ENCODE measurements at places on chromosomes 6 and 20. TPM values are rescaled to one million over a fixed set of nuclear protein-coding genes. Genes with fewer than 3 reads are reported as not detected.

- no peak for DNase-seq
These were observed 6.7 kb downstream of the PYGB start for GRCh38 chr20:25254571-25254970.

GRCh38 chr6:142952614-142953013, 7.6 kb upstream of the HIVEP2 start:
- no peak for DNase-seq

- no peak for DNase-seq
These were observed 23.2 kb upstream of the SERINC1 start for GRCh38 chr6:122494665-122495272.

- peak; percentile 88 for DNase-seq
These were observed 212.7 kb upstream of the AGPAT4 start for GRCh38 chr6:161486361-161487216.

GRCh38 chr20:4329232-4329631, 313.9 kb upstream of the RNF24 start:
- DNase-seq, result no peak

- peak; percentile 66 for DNase-seq
These were observed 285.2 kb downstream of the FOXC1 start for GRCh38 chr6:1894954-1895353.

DNA sequence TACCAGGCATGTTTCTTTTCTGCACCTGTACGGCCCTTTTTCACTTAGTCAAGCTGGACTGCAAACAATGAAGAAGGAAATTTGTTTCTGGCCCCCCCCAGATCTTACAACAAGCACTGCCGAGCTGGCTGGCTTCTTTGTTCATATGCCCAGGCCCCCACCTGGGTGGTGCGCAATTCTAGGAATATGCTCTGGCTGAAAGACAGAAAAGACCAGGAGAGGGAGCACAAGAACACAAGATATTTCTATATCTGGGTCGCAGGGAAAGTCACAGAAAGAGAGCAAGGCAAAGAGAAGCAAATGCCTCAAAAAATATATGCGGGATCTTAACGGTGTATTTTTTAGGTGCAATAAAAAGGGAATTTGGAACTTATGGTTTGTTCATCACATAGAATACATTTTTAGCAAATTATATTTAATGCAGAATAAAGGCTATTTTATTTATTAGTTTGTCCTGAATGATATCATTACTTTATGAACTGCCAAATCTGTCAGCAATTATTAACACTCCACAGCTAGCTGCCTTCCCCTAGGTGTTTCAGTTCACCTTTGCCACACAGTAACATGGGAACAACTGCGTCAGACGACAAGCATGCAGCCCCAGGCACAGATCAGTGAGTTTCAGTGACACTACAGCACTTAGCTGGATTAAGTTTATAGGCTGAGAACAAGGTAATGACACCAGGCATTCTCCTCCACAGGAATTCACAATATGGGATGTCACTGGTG, 76.5 kb downstream of the GJA10 start:
- peak; percentile 45 for DNase-seq

DNA sequence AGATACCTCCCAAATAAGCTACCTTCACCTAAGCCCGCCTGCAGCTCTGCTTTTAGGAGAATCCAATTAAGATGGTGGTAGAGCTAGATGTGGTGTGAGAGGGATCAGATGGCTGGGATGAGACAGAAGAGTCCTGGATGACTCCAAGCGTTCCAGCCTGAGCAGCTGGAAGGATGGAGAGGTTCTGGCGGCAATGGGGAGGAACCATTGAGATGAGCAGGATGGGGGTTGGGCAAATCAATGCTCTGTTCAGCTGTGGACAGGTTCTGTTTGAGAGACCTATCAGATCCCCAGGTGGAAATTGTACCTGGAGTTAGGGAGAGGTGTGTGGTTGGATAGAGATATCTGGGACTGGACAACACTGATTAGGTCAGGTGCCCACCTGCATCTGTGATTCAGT, 23.0 kb downstream of the PHACTR3 start:
- DNase-seq, result no peak

DNA sequence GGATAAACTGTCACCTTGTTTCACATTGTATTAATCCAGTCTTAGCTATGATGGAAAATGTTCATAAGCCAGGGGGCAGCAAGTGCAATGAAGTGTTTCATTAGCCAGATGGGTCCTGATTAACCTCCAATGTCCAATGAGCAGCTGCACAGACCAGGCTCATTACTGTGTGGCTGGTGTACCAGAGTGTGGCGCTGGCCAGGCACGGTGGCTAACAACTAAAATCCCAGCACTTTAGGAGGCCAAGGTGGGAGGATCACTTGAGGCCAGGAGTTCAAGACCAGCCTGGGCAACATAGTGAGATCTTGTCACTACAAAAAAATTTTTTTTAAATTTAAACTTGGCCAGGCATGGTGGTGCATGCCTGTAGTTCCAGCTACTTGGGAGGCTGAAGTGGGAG, 201.7 kb upstream of the FOXQ1 start:
- DNase-seq, result no peak

DNA sequence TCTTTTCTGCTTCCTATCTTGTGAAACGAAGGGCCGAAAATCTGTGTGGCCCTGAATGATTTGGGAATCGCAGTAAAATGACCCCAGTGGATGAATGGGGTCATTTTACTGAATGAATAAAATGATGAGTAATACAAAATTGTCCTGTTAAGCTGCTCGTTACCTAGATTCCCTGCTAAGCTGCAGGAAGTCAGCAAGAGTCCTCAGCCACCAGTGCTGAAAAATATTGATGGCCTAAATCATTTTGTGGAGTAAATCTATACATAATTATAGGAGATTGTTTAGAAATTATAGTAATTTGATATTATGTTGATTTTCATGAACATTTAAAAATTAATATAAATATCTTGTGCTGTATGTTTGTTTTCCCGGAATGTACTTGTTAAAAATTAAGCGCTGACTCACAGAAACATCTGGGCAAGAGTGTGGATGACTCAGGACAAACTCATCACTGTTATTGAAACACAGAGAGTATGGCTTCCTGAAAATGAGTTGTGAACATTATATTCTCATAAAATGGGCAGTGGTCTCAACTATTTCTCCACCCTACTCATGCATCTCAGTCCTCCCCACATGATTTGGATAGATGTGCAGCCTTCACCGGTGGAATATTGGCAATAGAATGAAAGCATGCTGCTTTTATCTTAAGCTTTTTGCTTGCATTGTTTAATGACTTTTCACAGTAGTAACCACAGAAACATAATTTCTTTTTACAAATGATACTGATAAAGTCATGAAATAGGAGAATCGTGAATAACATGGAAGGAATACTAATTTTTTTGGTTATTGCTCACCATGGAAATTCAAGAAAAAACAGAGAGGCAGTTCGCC, 36.2 kb upstream of the RGS17 start:
- peak; percentile 87 for DNase-seq

- peak; percentile 58 for DNase-seq
These were observed 92.3 kb downstream of the NFATC2 start for GRCh38 chr20:51450221-51450712.

GRCh38 chr6:110404607-110405006, 10.8 kb downstream of the DDO start:
- DNase-seq, result no peak

GRCh38 chr6:64288351-64288750, 652.7 kb downstream of the PHF3 start:
- DNase-seq, result no peak

DNA sequence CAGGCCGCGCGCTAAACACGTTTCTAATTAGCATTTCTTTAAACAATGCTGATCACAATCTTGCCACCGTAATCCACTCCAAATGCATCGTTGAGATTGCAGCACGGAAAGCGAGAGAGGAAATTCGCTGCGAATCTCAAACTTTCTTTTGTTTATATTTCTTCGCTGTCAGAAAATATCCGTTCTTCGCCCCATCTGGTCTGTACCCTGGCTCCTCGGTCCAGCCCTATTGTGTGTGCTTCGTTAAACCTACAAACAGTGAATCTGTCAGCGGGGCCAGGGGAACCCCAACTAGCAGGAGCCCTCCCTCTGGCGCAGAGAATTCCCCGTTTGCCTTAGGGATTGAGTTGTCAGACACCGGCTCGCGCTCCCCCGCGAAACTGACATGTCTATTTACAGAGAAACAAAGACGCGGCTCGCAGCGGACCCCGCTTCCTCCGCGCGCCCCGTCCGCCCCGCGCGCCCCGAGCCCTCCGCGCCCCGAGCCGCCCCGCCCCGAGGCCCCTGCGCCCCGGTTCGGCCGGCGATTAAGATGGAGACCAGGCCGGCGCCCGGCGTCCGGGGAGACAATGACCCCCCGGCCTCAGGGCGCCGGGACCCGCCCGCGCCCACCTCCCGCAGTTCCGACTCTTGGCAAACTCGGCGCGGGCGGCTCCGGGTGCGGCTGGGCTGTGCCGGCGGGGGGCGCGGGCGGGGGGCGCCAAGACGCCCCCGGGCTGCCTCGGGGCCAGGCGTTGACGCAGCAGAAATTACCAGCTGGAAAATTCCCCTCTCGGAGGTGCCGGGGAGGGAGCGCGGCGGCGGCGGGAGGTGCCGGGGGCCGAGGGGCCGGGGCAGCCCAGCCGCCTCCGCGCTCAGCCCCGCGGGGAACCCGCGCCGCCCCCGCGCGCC, 874 bp downstream of the ZBTB46 start:
- DNase-seq, result peak; percentile 30

- DNase-seq, result no peak
These were observed 1126.4 kb upstream of the CITED2 start for GRCh38 chr6:140500849-140501248.

- no peak for DNase-seq
These were observed 83.5 kb downstream of the ADGRG6 start for GRCh38 chr6:142385352-142385751.

DNA sequence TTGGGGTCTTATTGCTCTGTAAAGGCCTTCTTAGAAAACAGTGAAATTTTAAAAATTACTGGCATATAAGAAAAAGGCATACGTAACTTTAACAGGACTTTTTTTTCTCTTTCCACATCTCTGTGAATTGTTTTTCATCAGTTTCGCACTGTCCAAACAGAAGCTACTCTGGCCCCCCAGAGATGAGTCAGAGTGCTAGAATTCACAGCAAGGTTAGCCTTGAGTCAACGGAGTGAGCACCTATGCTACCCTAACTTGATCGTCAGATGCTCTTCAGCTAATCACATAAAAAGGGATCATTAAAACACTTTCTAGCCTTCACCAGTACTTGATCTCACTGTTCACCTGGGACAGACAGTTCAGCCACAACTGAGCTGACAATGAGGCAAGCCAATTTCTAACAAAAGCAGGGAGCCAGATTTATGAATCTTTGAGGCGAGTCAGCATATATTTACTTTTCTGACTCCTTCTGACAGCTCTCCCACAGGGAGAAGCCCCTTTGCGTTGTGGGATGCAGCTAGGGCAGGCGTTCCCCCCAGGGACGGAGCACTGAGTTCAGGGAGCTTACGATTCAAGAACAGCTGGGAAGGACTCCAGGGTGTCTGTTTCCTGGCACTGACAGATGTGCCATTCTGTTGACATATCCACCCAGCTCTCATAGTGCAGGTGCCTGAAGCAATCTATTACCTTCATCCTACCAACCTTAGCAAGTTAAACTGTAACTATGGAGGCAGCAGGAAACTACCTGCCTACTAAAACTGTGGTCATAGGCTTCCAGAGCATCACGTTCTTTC, 46.4 kb upstream of the SPDEF start:
- DNase-seq, result no peak

DNA sequence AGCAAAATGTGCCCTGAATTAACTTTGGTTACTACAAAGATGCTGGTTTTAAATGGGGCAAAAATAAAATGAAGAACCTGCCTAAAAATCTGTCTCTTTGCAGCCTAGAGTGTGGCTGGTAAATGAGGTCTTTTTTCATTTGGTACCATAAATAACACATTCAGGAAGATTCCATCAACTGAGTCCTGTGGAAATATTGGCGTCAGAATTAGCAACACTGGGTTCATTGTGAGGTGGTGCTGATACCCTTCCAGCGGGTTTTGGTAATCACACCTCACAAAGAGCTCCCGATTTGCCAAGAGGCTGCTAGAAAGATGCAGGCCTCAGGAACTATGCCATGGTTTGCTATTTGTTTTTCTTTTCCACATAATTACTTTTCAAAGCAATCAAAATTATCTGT, 55.3 kb downstream of the FAM50B start:
- no peak for DNase-seq

GRCh38 chr20:10864076-10864672, 190.4 kb upstream of the JAG1 start:
- peak; percentile 18 for DNase-seq

GRCh38 chr6:5028921-5029320, 25.1 kb upstream of the RPP40 start:
- DNase-seq, result no peak

- DNase-seq, result peak; percentile 32
These were observed 72.7 kb downstream of the FAXC start for GRCh38 chr6:99276747-99277146.

- DNase-seq, result peak; percentile 1
These were observed 50.6 kb downstream of the NUP153 start for GRCh38 chr6:17656092-17656491.

DNA sequence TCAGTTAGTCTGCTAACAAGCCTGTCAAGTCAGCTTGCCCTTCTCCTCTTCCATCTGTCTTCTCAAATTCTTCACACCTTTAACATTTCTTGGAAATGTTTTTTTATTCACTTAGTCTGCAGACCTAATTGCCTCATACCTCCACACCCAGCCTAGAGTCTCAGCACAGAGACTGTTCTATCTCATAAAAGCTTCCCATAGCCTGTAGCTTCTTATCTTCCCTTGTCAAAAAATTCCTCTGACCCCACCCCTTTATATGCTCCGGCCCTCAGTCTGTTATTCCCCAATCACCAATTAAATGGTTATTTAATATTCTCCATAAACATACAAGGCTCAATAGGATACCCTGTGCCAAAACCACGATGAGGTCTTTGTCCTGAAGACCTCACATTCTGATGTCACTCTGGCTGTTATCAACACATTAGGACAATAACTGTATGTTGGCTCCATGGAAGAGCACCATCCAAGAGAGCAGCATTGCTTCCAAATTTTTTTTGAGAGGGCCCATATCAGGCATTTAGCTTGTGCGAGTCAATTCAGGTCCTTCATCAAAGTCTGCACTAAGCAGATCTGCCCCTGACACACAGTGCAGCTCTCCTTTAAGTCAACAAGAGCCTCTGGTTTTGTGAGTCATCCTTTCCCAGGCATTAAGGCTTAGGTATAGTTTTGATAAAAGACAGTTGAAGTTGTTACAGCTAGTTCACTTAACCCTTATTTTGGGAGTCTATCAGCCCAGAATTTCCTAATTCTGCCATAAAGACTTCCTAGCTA, 83.2 kb upstream of the TBX18 start:
- DNase-seq, result peak; percentile 61

GRCh38 chr20:542777-543368, 717 bp downstream of the CSNK2A1 start:
- no peak for DNase-seq

GRCh38 chr6:128807577-128807976, 75.4 kb upstream of the LAMA2 start:
- peak; percentile 8 for DNase-seq

CNKSR3 gene
- 4.1 TPM for total RNA-seq

GCNT2 gene
- total RNA-seq, result 0.33 TPM

FAM217A gene
- total RNA-seq, result not detected

DUSP15 gene
- total RNA-seq, result not detected

NFATC2 gene
- under 0.01 TPM for total RNA-seq

HRH3 gene
- not detected for total RNA-seq

TNF gene
- total RNA-seq, result 0.59 TPM

MAFB gene
- total RNA-seq, result 0.47 TPM

SLC16A10 gene
- not detected for total RNA-seq

ENPP1 gene
- 0.08 TPM for total RNA-seq

TAGAP gene
- total RNA-seq, result not detected

CAPN11 gene
- 2.0 TPM for total RNA-seq

PCK1 gene
- not detected for total RNA-seq

All from mammary epithelial cell (primary cell).